ENCODE measurements at places on chromosomes 6 and 20.

- no peak for DNase-seq
These were observed 140.3 kb upstream of the MCHR2 start for GRCh38 chr6:100134297-100134696.

DNA sequence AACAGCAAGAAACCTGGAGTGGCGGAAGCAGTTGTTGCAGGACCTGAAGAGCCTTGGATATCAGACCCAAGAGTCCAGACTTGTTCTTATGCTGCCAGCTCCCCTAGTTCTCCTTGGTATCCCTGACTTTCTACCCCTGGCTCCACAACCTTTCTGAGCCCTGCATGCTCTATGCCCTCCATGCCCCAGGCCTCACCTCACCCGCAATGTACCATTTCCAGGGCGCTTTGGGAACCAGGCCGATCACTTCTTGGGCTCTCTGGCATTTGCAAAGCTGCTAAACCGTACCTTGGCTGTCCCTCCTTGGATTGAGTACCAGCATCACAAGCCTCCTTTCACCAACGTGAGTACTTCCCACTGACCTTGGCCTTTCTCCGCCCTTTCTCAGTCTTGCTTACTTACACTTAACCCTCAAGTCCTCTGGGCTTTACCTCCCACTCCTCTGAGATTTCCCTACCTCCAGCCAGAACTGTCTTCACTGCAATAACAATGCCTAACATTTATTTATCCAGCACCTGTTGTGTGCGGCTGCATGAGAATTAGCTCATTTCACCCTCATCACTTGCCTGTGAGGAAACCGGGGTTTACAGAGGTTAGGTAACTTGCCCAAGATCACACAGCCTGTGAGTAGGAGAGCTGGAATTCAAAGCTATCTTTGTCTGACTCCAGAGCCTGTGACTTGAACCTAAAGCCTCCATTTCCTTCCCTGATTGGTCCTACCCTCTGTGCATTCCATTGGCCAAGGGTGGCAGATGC is 2.3 kb downstream of the POFUT1 start:
- DNase-seq, result no peak

GRCh38 chr6:6655805-6656251 is 67.3 kb downstream of the LY86 start:
- DNase-seq, result no peak

GRCh38 chr6:138088326-138088762 is 18.9 kb downstream of the PERP start:
- DNase-seq, result no peak

GRCh38 chr6:169518451-169518850 is 183.4 kb downstream of the WDR27 start:
- no peak for DNase-seq

DNA sequence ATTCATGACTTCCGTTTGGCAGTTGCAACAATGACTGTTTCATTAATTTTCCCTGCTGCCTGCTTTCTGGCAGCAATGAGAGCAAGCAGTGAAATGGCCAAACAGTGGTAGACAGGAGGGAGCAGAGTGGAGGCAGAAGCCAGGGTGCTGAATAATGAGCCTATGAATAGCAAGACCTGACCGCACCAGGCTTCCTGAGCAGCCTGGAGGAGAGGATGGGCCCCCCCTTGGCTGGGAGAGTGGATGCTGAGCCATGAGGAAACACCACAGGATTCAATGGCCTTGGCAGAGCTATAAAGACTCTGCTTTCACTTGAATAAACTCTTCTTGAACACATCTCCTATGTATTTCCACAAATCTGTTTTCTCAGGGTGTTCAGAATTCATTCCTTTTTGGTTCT is 68.1 kb upstream of the SNRPB2 start:
- DNase-seq, result no peak

DNA sequence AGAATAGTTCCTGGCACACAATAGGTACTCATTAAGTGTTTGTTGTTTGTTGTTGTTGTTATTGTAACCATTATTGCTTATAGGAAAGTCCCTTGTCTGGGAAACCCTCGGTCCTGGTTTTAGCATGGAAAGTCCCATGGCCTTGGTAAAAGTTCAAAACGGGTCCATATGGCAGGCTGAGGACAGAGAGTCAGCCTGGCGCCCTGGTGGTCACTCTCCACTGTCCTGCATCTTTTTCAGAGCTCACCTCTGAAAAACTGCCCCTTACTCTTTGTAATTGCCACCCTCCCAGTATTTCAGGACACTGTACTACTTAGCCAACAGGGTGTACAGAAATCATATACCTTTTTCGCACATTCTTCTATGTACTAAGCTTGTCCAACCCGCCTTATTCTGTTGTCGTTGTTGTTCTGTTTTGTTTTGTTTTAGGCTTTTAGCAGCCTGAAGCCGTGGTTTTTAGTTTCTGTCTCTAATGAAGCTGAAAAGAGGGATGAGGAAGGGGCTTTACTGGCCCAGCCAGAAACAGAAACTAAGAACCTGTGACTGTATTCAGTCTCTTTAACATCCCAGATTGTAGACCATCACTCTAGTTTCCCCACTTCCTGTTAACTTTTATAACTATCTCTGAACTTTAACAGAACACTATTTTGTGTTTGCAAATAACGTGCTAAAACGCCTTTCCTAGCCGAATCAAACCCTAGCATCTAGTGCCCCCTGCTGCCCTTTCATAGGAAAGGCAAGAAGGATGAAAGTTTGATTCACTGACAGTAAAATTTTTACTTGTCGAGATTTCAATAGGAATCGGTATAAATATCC is 7.6 kb upstream of the TMEM14A start:
- DNase-seq, result peak; percentile 36

DNA sequence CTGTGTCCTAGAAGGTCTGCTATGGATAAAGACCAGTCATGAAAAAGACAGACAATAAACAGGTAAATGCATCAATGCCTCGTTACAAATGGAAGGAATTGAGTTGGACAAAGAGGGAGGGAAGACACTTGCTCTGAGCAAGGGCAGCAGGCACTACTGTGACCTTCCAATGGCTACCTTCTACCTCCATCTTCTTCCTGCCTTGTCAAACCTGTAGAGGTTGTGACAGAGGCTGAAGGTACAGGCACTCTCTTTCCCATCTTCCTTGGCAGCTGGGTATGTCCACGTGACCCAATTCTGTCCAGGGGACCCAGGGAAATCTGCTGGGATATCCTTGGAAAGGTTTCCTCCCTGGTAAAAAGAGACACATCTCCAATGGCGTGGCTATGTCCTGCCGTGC is 274.8 kb downstream of the TFAP2C start:
- DNase-seq, result no peak

- DNase-seq, result no peak
These were observed 50.9 kb downstream of the DEK start for GRCh38 chr6:18213439-18213838.

DNA sequence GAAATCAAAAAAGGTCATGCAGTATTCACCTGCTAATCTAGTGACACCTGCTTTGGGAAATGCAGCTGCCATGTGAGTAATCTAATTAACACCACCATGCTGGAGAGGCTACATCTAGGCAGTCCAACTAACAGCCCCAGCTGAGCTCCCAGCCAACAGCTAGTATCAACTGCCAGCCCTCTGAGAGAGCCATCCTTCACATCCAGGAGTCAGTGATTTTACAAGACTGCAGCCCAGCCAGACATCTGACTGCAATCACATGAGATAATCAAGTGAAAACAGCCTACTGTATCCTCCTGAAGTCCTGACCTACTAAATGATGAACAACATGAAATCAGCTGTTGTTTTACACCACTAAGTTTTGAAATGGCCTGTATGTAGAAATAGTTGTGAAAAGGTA is 298.4 kb downstream of the TRDN start:
- no peak for DNase-seq

DNA sequence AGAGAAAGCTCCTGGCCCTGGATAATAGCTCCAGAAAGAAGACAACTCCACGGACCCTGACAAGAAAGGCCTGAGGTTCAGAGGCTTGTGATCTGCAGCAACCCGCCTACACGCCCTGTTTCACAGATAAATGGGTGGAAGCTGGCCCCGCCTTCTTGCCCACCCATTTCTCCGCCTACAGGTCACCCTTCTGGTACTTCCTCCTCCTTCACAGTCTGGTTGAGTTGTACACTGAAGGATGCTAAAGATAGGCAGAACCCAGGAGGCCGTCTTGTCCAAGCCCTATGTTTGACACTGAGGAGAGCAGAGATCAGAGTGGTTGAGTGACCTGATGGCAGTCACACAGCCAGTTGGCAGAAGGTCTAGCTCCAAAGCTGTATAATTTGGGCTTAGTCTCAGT is 34.2 kb upstream of the MDGA1 start:
- DNase-seq, result peak; percentile 30

DNA sequence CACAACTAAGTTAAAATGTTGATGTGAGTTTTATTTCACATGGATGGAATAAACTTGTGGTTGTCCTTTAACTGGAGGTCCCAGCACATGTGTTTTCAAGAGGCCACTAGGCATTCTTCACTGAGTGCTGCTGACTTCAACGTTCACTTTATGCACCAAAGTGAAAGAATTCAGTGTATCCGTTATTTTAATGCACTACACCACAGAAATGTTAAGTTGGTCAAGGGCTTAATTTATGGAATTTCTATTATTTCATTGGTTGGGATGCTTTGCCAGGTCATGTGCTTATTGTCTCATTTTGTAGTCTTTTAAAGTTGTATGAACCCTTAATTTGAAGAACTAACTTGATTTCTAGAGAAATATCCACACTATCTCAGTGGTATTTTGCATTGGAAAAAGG is 106.4 kb downstream of the PPP1R14C start:
- DNase-seq, result no peak

GRCh38 chr20:45368221-45368980 is 5.4 kb downstream of the SYS1 start:
- peak; percentile 19 for DNase-seq

GRCh38 chr6:134619077-134619476 is 301.2 kb upstream of the SGK1 start:
- no peak for DNase-seq

DNA sequence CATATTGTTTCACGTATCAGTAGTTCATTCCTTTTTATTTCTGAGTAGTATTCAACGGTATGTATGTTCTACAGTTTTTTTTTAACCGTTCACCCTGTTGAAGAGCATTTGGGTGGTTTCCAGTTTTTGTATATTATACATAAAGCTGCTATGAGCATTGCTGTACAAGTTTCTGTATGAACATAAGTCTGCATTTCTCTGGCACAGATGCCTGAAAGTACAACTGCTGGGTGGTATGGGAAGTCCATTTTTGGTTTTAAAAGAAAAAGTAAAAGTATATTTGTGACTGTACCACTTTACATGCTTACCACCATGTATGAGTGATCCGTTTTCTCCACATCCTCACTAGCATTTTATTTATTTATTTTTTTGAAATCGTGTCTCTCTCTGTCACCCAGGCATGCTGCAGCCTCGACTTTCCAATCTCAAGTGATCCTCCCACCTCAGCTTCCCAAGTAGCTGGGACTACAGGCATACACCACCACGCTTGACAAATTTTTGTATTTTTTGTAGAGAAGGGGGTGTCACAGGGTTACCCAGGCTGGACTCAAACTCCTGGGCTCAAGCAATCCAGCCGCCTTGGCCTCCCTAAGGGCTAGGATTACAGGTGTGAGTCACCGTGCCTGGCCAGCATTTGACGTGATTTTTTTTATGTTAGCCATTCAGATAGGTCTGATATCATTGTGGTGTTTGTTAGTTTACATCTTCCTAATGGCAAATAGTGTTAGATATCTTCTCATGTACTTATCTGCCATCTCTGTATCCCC is 11.0 kb upstream of the SIM1 start:
- DNase-seq, result no peak

DNA sequence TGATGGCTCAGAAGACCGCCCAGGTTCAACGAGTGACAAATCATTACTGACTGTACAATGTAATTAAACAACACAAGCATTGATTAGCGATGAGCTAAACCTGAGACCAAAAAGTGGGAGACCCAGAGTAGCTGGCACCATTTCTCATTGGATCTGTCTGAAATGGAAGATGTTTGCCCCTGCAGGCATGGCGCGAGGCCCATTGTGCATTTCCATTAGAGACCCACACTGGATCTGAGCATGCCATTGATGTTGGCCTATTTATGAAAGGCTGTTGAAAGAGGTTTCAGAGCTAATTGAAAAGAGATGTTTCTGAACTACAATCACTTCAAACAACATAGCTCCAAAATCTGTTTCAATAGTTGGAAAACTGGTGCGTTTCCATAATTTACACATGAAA is 196.7 kb downstream of the TFAP2B start:
- DNase-seq, result no peak

DNA sequence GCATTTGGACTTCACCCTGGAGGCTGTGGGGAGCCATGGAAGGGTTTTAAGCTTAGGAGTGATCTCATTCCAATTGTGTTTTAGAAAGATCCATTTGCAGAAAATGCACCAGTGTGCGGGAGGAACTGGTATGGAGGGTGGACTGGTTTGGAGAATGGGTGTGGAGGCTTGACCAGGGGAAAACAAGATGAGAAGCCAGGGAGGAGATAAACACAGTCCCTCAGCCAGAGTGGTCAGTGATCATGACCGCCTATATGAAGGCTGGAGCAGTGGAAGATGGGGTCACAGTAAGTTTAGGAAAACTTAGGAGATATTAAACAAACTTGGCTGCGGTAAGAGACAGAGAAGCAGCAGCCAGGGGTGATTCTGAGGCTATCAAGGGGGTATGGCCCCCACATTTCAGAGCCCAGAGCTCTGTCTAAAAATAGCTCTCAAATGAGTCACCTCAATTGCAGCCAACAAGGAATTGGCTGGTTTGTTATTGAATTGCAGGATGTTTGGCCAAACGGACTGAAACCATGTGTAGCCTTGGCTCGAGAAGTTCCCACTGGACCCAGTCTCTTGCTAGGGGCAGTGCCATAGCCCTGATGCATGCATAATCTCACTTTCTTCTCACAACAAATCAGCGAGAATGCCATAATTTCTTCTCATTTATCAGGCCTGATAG is 159.9 kb upstream of the TOP1 start:
- no peak for DNase-seq

- DNase-seq, result no peak
These were observed 385.7 kb upstream of the MMS22L start for GRCh38 chr6:97668716-97669115.

- no peak for DNase-seq
These were observed 21.5 kb upstream of the BPIFB1 start for GRCh38 chr20:33261465-33261864.
